Uterus (tissue), 4 donors: ENCODE measurements at places on chromosomes 1 and 21. TPM values are rescaled to one million over a fixed set of nuclear protein-coding genes. Genes with fewer than 3 reads are reported as not detected.

GRCh38 chr1:79235301-79236002 lies 228.9 kb upstream of the ADGRL4 start:
- H3K4me1 ChIP-seq, result no peaks in the 10 kb centered on the region
- H3K4me3 ChIP-seq, result no peak overlapping the region
- no peak overlapping the region for H3K27ac ChIP-seq
- no peak for DNase-seq
- no peaks in the 10 kb centered on the region for H3K27me3 ChIP-seq
- no peaks in the 10 kb centered on the region for H3K36me3 ChIP-seq

- H3K4me1 ChIP-seq, result no peaks in the 10 kb centered on the region
- no peaks in the 10 kb centered on the region for H3K27me3 ChIP-seq
- no peak overlapping the region for H3K27ac ChIP-seq
- no peak overlapping the region for H3K4me3 ChIP-seq
Observed at GRCh38 chr1:221018414-221018813, 139.2 kb downstream of the HLX start.

DNA sequence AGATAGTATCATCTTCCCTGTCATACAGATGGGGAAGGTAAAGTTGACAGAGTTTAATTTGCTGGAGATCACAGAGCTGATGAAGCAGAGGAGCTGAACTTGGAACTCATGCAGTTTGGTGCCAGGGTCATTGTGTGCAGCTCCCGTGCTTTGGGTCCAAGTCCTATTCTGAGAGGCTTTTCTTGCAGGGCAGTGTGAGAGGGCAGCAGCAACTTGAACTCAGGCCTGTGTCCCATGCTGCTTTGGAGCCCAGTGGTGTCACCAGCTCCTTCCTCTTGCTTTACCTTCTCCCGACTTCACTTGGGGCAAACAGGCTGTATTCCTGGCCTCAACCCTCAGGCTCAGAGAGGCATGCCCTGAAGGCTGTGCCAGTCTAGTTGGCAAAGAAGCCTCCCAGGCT lies 24.7 kb downstream of the INAVA start:
- no peak overlapping the region for H3K27ac ChIP-seq
- DNase-seq, result no peak
- H3K27me3 ChIP-seq, result no peaks in the 10 kb centered on the region
- H3K36me3 ChIP-seq, result no peaks in the 10 kb centered on the region
- H3K4me3 ChIP-seq, result no peak overlapping the region

The IFNLR1 gene
- 2.6 TPM for total RNA-seq

- H3K4me1 ChIP-seq, result no peaks in the 10 kb centered on the region
- peak within 1 kb of the TSS; percentile 93 for H3K27ac ChIP-seq
- no peaks in the 10 kb centered on the region for H3K27me3 ChIP-seq
- H3K4me3 ChIP-seq, result peak within 1 kb of the TSS; percentile 93
- DNase-seq, result peak; percentile 90
- no peaks in the 10 kb centered on the region for H3K36me3 ChIP-seq
Observed at GRCh38 chr1:156053768-156054499, at the start of gene UBQLN4. Gene UBQLN4 (minus strand): TSS chr1:156053798. CDS start chr1:156053701, 97 bp downstream.

The GADD45A gene
- total RNA-seq, result 14.9 TPM
